ENCODE measurements at places on chromosomes 11 and 22.

- DNase-seq, result no peak
These were observed at the start of gene PVALB for GRCh38 chr22:36816636-36817524. Gene PVALB, minus strand, starts transcription at chr22:36817035. Its CDS starts 30 bp downstream, at chr22:36817005.

GRCh38 chr11:86442827-86443226 is 68.1 kb downstream of the CCDC81 start:
- DNase-seq, result no peak

DNA sequence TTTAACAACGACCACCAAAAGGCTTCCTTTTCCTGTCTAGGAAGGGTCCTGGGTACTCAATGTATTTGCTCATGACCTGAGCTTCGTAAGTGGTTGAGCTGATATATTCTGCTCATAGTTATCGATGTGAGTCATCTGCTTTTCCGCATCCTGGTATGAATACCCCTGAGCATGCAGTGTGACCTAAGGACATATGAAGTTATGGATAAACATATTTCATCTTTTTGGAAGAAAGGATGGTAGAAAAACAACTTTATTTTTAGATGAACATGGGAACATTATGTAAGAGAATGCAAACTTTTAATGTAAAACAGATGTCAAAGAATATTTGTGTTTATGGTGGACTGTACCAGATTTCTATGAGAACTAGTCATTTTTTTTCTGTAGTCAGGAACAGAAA is 28.4 kb downstream of the TRPC6 start:
- no peak for DNase-seq

- DNase-seq, result no peak
These were observed 72.6 kb upstream of the PARVG start for GRCh38 chr22:44108076-44108475.

- DNase-seq, result no peak
These were observed 38.4 kb upstream of the CWF19L2 start for GRCh38 chr11:107496011-107496410.

GRCh38 chr22:46911346-46911745 is 148.9 kb downstream of the TBC1D22A start:
- no peak for DNase-seq

- DNase-seq, result no peak
These were observed 191.6 kb upstream of the NCAM1 start for GRCh38 chr11:112769584-112769983.

- no peak for DNase-seq
These were observed 687.9 kb downstream of the NTM start for GRCh38 chr11:132058211-132058772.

DNA sequence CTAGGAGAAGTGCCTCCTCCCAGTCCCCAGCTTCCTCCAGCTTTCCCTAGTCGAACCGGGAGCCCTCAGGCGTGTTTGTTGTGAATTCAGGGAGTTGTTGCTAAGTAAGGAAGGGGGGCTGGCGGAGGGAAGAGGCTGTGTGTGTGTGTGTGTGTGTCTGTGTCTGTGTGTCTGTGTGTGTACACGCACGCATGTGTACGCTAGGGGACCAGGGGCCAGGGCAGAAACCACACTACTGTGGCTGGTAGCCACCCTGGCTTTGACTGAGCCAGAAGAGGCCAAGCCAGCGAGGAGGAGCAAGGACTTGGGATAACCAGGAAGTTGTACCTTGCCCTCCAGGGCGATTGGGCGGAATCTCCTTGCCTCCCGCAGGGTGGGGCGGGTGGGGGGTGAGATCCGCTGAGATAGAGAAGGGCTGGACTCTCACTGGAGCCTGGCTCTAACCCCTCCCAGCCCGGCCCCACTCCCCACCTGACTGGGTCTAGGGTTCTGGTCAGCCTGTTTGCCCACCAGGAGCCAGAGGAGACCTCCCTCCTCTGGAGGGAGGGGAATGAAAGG is 7.5 kb downstream of the BCL9L start:
- DNase-seq, result no peak

DNA sequence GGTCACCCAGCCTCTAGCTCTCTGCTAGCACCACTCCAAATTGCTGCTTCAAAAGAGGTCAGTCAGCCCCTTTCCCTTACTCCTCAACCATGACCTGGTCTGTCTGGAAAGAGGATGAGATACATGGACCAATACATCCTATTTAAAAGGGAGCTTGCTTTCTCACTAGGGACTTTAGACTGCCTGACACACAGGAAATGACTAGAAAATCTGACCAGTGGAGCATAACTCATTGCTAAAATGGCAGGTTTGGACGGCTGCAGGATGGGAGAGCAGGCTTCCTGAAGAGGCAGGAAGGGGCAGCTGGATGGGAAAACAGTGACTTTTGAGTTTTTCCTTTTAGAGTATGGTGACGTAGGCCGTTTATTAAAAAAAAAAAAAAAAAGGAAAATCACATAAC is 25.3 kb downstream of the STIM1 start:
- DNase-seq, result no peak

DNA sequence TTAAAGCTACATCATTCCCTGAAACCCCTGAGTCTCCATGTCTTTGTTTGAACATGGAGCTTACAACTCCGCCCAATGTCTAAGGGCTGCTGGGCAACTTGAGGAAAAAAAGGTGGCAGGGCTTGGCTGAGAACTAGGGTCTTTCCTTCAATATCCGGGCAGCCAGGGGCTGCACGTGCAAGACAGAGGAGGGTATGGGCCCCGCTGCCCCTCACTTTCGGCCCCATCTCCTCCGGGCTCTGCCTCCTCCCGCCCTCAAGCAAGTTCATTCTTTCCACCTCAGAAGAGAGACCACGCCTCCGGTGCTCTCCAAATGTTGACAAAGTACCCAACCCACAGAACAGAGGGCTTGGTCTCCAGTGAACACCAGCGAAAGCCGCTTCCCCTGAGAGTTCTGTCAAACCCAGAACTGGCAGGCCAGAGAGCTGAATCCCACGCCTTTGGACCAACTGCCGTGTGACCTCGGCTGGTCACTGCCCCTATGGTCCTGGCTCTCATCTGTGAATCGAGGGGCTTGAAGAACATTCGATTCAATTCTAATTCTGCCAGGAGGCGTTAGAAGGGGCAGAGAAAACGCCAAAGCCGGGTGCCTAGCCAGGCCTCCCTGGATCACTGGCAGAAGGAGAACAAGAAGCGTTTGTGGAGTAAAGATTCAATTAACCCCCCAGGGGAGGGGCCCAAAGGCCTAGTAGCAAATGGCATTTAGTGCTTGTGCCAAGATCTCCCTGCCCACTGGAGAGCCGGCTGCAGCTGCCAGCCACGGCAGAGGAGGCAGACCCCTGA is 7.3 kb downstream of the PDGFB start:
- DNase-seq, result no peak

DNA sequence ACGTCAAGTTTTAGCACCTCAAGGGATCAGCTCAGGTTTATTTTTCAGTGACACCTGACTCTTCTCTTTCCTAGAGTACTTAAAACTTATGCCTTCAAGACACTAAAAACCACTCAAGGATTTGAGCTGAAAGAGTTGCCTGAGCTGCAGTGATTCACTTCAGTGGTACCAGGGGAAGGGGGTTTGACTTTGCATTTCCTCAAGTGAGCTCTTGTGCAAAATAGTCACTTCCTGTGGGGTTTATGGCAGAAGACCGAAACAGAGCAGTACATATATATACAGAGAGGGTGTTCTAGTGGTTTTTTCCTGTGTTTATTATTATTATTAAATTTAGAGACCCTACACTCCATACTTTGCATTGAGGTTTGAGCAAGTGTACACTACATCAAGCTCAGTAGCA is 60.7 kb downstream of the DBX1 start:
- DNase-seq, result no peak
